T-helper 1 cell (primary cell): ENCODE measurements at places on chromosomes 12 and 14.

DNA sequence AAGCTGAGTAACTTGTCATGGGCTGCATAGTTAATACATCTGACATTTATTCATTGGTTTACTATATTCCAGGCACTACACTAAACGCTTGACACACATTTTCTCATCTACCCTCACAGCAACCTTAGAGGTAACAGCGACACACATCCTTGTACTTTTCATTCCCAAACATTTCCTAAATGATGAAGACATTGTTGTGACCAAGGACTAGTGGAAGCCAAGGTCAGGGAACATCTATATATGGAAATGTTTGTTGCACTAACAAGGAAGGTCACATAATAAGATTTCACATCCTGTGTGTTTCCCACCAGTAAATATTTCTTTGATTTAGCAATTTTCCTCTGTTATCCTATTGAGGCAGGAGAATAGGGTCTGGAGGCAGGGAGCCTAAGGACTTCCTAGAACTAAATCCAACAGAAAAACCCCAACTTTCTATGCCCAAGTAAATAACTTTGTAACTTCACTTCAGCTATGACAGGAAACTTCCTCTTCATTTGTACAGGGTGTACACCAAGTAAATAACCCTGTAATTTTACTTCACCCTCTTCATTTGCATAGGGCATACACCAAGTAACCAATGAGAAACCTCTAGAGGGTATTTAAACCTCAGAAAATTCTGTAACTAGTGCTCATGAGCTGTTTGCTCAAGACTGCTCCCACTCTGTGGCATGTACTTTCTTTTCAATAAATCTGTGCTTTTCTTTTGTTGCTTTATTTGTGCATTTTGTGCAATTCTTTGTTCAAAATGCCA lies 48.4 kb downstream of the ZNF641 start:
- no peak for DNase-seq

DNA sequence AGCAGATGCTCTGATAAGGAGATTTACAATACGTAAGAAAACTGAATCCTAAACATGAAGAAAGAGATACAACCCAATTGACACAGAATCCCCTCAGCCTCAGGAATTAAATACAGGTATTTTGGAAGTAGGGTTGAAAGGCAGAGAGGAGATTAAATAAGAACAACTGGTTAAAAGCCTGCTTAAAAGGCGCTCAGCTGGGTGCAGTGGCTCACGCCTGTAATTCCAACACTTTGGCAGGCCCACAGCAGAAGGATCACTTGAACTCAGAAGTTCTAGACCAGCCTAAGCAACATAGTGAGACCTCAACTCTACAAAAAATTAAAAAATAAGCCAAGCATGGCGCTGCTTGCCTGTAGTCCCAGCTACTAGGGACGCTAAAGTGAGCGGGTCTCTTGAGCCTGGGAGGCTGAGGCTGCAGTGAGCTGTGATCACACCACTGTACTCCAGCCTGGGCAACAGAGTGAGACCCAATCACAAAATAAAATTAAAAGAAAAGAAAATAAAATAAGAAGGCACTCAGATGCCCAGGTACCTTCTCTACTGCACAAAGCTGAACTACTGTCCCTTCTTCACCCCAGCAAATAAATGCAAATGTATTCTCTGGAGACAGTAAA lies 32.9 kb downstream of the MED13L start:
- DNase-seq, result no peak

DNA sequence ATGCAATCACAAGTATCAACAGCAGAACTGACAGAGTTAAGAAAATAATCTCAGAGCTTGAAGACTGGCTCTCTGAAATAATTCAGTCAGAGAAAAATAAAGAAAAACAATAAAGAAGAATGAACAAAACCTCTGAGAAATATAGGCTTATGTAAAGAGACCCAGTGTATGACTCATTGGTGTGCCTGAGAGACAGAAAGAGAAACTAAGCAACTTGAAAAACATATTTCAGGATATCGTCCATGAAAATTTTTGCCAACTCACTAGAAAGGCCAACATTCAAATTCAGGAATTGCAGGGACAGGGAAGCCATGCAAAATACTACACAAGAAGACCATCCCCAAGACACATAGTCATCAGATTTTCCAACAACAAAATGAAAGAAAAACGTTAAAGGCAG lies 56.2 kb downstream of the APOBEC1 start:
- DNase-seq, result no peak

DNA sequence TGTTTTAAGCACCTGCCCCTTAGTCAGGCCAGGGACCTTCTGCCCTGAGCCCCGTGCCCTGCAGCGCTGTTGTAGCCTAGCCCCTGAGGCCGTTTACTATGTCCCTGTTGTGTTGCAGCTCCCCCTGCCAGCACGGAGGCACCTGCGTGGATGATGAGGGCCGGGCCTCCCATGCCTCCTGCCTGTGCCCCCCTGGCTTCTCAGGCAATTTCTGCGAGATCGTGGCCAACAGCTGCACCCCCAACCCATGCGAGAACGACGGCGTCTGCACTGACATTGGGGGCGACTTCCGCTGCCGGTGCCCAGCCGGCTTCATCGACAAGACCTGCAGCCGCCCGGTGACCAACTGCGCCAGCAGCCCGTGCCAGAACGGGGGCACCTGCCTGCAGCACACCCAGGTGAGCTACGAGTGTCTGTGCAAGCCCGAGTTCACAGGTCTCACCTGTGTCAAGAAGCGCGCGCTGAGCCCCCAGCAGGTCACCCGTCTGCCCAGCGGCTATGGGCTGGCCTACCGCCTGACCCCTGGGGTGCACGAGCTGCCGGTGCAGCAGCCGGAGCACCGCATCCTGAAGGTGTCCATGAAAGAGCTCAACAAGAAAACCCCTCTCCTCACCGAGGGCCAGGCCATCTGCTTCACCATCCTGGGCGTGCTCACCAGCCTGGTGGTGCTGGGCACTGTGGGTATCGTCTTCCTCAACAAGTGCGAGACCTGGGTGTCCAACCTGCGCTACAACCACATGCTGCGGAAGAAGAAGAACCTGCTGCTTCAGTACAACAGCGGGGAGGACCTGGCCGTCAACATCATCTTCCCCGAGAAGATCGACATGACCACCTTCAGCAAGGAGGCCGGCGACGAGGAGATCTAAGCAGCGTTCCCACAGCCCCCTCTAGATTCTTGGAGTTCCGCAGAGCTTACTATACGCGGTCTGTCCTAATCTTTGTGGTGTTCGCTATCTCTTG lies 7.6 kb downstream of the DLK1 start:
- no peak for DNase-seq

DNA sequence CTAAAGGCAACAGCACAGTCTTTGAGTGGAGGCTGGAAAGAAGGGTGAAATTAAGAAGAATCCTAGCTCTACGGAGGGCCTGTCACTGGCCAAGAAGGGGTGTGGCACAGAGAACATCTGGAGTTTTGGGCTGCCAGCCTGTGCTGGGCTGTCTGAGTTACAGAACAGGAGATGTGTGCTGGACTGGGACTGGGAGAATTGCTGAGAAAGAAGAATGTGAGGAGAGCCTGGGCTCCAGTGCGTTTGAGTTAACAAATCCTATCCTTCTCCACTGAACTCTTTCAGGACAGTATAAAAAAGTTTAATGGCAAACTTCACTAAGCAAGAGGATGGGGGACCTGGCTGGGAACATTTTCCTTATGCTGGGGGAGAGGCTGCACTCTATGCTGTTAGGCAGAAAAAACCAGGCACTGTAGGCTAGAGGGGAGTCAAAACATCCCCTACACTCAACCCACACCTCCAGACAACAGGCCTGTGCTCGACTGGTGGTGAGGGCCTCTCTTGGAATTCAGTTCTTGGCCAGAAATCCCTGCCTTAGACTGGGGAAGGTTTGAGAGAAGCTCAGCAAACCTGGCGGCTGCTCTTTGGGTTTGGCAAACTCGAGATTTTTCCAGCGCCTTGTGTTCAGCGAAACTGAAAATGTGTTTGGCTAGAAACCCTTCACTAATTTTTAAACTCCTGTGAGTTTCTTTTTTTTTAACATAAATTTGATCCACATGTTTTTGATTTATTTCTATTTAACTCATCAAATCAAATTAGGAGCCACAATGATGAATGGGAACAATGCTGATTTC lies 217.3 kb downstream of the MON2 start:
- no peak for DNase-seq

DNA sequence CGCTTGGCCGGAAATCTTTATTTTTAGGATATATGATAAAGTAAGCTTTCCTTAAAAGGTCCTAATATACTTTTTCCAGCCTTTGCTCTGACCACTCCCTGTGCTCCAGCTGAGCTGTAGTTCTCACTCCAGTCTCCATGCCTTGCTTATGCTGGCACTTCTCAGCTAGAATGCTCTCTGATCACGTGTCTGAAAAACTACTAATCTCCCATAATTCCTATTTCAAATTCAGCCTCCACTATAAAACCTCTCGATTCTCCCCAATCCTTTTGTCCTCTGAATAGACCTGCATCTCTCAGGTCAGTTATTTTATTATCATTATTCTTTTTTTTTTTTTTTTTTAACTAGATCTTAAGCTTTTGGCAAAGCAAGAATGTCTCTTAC lies 3.7 kb downstream of the BIN2 start:
- DNase-seq, result no peak

DNA sequence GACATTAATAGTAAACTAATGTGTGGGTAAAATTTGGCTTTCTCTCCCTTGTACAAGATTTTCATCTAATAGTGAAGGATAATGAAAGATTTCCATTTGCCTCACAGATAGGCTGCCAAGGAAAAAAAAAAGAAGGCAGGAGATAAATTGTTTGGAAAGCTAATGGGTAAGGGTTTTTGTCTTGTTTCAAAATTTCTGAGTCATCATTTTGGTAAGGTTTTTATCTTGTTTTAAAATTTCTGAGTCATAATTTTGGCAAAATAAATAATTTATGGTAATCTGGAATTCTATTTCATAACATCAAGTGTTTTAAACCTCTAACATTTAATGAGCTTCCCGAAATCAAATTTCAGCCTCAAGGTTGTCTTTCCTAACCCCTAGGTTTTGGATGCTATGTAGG lies 1035.7 kb upstream of the FBXO33 start:
- DNase-seq, result no peak

DNA sequence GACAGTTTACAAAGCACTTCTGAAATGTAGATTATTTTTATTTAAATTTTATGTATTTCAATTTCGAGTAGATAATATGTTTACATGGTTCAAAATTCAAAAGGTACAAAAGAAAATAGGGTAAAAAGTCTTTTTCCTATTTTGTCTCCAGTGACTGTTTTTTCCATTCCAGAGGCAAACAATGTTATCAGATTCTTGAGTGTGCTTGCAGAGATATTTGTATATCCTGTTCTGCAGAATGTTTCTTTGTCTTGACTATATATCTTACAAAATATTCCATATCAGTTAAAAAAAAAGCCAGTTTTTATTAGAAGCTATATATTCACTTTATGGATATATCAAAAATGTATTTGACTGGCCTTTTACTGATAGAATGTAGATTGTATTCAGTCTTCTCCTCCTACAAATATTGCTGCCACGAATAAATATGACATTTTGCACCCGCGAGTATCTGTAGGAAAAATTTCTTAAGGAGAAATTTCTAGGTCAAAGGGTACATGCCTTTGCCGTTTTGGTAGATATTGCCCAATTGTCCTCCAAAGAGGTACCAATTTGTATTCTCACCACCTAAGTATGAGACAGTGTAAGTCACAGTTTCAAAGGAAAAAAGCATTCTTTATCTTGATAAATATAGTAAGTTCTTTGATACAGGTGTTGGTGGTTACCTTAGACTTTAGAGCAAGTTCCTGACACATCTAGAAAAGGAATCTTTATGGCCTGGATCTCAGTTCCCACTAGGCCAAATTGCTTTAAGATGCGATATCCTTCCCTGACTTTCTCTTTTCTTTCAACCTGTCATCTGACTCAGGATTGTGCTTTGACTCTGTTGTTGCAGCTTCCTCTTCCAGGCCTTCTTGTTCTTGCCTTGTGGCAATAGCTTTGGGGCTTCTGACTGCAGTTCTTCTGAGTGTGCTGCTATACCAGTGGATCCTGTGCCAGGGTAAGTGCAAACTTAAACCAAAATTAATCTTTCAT lies 2.3 kb downstream of the KLRG1 start:
- no peak for DNase-seq

- no peak for DNase-seq
Measured at GRCh38 chr12:89029961-89030360, 322.3 kb downstream of the DUSP6 start.

DNA sequence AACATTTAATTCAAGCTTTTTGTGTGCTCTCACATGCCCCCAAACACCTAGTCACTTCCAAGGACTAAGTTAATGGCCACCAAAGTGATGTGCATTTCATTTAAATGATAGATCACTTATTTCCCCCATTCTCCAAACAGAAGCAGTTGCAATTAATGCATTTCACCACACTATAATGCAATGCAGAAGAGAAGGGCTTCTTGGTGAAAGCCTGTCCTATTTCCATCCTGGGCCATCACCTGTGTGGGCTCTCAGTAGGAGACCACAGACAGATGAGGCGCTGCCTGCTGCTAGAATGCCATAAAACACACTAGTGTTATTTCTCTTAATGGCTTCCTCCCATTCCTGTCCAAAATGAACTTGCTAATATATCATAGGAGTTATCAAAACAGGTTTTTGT lies 151.2 kb downstream of the GPR65 start:
- no peak for DNase-seq

- no peak for DNase-seq
Measured at GRCh38 chr12:124884587-124885438, 21.1 kb upstream of the SCARB1 start.

DNA sequence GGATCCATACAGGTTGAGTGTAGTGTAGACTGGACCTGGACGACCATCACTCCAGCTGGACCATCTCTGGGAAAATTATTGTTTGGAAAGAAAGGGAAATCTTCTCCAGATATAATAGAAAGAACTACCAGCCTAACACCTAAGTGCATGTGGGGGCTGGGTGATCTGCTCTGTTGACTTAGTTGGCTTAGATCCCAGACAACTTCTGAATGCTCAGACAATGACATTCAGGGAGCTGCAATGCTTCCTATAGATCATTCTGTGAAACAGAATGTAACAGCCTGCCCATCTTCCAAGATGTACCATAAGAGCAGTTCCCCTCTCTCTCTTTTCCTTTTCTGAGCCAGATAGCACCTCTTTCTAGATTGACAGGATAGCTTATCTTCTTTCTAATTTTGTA lies 572.8 kb upstream of the STXBP6 start:
- no peak for DNase-seq

DNA sequence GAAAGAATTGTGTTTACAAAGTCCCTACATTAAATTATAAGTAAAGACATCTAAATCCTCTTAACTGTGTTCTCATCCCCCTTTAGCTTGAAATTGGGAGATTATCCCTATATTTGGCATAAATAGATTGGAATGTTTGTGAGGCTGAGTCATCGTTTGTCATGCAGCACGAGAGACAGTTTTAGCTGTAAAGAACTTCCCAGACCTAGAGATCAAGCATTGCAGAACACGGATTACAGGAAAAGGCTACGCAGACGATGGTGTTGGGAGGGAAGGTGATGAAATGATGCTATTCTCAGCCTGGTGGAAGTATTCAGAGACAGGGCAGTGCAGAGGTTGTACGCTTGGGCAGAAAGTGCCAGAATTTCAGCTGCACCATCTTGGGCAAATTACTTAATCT lies 93.8 kb downstream of the PTPRB start:
- DNase-seq, result no peak

DNA sequence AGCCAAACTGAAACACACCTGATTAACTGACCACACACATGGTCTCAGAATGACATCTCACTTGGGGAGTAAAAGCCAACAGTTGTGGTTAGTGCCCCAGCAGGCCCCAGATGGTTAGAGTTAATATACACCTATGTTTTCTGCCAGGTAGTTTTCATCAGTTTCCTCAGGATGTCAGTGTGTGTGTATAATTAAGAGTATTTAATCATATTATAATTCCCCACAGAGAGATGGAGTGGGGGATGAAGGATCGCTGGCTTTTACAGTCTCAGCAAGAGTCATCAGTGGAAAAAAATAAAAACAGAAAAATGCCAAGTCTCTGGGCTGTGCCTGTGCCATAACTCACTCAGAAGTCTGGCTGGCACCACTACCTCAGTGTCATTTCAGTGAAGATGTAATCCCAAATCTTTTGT lies 412.5 kb downstream of the ZFP36L1 start:
- DNase-seq, result no peak
